Mesothelial cell of epicardium (in vitro differentiated cells): ENCODE measurements at places on chromosomes 11 and 22. TPM values are rescaled to one million over a fixed set of nuclear protein-coding genes. Genes with fewer than 3 reads are reported as not detected.

SLC15A3 gene
- total RNA-seq, result 5.0 to 7.4 TPM (median 5.2 TPM) in 3 replicates

TALDO1 gene
- total RNA-seq, result 86.9 to 97.5 TPM (median 89.7 TPM) in 3 replicates

MS4A14 gene
- total RNA-seq, result not detected in 3 replicates

MOGAT2 gene
- total RNA-seq, result not detected in 3 replicates

DNA sequence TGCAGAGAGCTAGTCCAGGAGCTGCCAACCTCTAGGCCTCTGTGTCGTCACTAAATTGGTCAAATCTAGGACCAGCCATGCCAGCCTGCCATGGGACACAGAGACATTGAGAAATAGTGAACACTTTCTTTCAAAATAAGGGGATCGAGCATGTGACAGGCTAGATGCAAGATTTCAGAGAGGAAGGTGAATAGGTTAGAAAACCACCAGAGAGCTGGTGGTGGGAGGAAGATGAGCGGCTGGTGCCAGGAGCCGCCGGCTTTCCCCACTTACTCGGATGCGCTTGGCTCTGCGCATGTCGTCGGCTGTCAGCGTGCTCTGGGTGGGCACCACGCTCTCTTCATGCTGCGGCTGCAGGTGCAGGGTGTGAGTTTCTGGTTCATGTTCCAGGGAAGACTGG lies 35.4 kb upstream of the NFRKB start:
- no peak overlapping the region for H3K27ac ChIP-seq
- no peak for DNase-seq
- H3K36me3 ChIP-seq, result peaks cover 32% of the 10 kb centered on the region

- H3K27me3 ChIP-seq, result no peaks in the 10 kb centered on the region
- peaks cover 42% of the 10 kb centered on the region for H3K36me3 ChIP-seq
- H3K27ac ChIP-seq, result no peak overlapping the region
- H3K4me1 ChIP-seq, result peaks cover 2% of the 10 kb centered on the region
- no peak for DNase-seq
These were observed 65.5 kb upstream of the EMID1 start for GRCh38 chr22:29139965-29140782.

- no peak for DNase-seq
- H3K27ac ChIP-seq, result no peak overlapping the region
- no peak overlapping the region for H3K4me3 ChIP-seq
These were observed 230.1 kb upstream of the DDI1 start for GRCh38 chr11:103806130-103806895.

DNA sequence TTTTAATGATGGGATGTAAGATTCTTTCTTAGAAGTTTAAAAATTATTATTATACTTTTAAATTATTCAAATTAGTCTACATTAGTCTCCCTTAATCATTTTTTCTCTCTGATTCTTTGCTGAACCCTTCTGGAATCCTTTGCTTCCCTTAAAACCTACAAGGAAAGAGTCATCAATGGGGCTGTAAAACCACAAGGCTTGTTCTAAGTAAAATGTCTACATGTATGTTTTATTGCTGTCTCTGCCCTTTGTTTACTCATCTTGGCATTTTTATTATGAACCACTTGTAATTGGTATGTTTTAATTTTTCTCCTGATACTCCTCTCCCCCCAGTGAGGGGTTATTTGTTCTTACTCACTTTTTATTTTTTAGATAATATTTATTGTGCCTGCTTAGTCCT lies 27.4 kb downstream of the FAR1 start:
- H3K4me1 ChIP-seq, result peaks cover 10% of the 10 kb centered on the region
- H3K27ac ChIP-seq, result no peak overlapping the region
- H3K36me3 ChIP-seq, result peaks cover 34% of the 10 kb centered on the region

DNA sequence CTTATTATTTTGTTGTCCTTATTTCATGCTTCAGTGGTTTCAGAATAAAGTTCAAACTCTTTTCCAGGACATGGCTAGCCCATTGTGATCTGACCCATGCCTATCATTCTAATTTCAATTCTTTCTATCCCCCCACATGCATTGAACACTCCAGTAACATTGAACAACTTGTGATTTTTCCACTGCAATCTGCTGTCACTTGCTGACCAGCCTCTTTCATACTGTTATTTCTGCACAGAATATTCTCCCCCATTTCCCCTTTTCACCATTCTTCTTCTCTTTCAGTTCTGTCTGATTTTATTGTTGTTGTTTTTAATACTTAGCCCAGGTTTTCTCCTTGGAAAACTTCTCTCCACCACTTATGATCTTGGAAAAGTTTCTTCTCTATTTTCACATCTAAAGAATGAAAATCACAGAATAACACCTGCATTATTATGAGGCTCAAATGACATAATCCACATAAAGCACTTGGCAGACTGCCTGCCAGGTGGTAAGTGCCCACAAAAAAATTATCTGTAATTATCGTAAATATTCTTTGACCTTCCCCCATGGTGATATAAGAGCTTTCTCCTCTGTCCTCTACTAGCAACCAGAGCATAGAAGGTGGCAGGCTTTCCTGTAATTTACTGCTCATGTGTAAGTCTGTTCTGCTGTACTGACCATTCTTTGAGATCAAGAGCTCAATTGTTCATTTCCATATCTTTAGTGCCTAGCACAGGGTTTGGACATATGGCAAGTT lies 51.9 kb upstream of the EED start:
- H3K27me3 ChIP-seq, result no peaks in the 10 kb centered on the region
- no peaks in the 10 kb centered on the region for H3K36me3 ChIP-seq
- DNase-seq, result no peak
- H3K27ac ChIP-seq, result no peak overlapping the region
- peaks cover 22% of the 10 kb centered on the region for H3K4me1 ChIP-seq

DNA sequence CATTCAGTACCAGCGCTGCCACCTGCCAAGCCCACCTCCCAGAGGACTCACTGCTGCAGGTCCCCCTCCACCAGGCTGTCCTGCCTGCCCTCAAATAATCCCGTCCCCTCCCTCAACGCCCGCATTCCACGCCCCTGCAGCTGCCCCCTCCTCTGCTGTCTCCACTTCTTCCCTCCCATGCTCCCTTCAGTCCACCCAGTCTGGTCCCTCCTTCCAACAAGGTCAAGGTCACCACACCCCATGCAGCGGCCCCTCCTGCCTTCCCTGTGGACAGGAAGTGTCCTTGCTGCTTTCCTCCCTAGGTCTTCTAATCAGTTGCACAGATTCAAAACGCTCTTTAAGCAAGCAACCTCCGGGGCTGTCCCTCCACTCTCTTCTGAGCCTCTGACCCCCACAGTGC lies 12.1 kb downstream of the MACROD1 start:
- H3K4me3 ChIP-seq, result no peak overlapping the region
- no peak for DNase-seq
- no peak overlapping the region for H3K27ac ChIP-seq
- H3K4me1 ChIP-seq, result peaks cover 6% of the 10 kb centered on the region

DNA sequence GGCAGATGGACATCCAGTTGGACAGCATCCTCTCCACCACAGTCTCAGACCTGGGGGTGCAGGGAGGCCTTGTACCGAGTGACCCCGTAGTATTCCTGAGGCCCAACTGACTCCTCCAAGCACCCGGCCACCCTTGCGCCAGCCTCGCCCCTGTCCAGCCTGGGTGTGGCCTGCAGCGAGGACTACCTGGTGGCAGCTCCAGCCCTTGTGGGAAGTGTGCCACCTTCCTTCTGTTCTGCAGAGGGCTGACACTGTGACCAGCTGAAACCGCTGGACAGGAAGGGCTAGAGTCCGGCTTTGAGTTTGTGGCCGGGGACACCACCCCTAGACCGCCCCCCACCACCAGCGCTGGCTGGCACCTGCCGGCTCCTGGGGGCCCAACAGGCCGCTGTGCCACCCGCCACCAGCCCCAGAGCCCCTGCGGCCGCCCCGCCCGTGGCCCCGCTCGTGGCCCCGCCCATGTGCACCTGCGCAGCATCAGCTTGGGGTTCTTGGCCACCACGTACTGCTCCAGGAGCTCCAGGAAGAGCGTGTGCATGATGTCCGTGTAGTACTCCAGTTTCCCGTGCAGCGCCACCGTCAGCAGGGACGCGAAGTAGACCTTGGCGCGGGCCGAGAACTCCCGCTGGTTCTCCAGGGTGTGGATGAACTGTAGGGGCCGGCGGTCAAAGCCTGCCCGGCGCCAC lies 10.0 kb upstream of the MAPK11 start:
- H3K27ac ChIP-seq, result no peak overlapping the region
- H3K27me3 ChIP-seq, result no peaks in the 10 kb centered on the region
- no peak overlapping the region for H3K4me3 ChIP-seq
- H3K4me1 ChIP-seq, result peaks cover 8% of the 10 kb centered on the region
- peaks cover 12% of the 10 kb centered on the region for H3K36me3 ChIP-seq
